ENCODE measurements at places on chromosomes 2 and 18.
A peak's percentile ranks its signal among the peaks of the same experiment; 100 is the strongest.

- DNase-seq: peak; percentile 42
These were observed 76.4 kb upstream of the ZEB2 start for GRCh38 chr2:144596073-144596871.

DNA sequence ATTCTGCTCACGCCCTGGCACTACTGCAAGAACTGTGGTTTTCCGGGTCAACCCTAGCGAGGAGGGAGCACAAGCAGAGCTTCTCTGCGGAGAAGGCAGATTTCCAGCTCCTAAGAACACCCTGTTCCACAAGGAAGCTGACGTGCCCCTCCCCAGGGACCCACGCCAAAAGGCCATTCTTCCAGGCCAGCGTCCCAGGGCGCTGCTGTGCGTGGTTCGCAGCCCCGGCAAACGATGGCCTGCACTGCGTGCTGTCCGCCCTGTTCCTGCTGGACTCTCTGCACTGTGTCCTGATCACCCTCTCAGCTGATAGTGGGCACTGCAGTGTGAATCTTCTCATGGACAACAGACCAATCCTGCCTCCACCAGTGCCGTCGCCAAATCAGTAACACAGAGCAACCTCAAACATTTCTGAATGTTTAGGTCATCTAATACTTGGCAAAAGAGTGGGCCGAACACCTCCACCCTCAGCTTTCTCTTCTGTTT, 49.1 kb downstream of the ADI1 start:
- DNase-seq: peak; percentile 77

DNA sequence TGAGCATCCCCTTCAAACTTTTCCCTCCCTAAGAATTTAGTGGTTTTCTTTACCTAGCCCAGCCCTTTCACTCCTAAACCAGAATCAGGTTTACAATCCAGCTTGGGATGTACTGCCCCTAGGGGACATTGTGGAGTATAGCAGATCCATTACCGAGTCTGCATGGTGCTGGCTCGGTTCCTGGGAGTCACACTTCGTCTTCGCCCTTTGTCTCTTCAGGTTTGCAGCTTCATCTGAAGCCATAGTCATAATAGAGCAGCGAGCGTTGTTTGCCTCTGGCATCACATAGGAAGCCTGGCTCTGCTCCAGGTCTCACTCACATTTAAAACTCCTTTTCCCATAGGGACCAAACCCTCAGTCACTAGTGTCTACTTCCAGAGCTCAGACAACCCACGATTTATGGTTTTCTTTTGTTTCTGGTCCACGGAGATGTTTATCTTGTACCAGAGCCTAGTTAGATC, 16.8 kb upstream of the LYPD6 start:
- peak; percentile 40 for DNase-seq

DNA sequence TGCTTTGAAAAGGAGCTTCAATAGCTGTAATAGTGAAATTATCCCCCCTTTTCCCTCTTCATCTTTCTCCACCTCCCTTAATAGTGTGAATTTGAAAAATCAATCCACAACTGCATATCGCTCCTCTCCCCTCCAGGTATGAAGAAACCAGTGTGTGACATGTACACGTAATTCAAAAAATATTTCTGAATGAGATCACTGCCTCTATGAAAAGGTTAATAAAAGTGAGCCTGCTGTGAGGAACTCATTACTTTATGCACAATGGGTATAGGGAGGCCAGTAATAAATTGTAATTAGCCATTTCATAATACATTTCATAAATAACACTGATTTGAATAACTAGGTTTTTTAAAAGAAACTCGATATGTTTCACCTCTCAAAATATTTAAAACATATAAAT, 209.0 kb upstream of the KYNU start:
- DNase-seq: no peak

DNA sequence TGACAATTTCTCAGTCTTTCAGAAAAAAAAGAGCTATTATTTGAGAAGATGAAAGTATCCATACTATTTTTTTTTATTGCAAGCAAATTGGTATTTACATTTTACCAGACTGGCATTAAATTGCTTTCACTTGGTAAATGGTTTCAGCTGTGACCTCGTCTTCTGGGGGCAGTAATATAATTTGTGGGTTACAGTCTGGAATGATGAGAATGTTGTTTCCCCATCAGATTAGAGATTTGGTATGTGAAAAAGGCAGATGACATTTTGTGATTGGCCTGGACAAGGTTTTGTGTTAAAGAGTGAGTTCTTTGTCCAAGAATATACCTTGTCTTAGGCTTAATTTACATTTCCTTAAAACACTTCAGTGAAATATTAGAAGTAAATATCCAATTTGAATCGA, 390.1 kb upstream of the ST6GAL2 start:
- DNase-seq: peak; percentile 36

GRCh38 chr2:215619989-215620388, 184.1 kb upstream of the FN1 start:
- DNase-seq: no peak

- peak; percentile 44 for DNase-seq
These were observed 53.7 kb upstream of the MAP3K20 start for GRCh38 chr2:173021939-173022371.

GRCh38 chr18:69217196-69218000, 183.3 kb upstream of the DOK6 start:
- no peak for DNase-seq

DNA sequence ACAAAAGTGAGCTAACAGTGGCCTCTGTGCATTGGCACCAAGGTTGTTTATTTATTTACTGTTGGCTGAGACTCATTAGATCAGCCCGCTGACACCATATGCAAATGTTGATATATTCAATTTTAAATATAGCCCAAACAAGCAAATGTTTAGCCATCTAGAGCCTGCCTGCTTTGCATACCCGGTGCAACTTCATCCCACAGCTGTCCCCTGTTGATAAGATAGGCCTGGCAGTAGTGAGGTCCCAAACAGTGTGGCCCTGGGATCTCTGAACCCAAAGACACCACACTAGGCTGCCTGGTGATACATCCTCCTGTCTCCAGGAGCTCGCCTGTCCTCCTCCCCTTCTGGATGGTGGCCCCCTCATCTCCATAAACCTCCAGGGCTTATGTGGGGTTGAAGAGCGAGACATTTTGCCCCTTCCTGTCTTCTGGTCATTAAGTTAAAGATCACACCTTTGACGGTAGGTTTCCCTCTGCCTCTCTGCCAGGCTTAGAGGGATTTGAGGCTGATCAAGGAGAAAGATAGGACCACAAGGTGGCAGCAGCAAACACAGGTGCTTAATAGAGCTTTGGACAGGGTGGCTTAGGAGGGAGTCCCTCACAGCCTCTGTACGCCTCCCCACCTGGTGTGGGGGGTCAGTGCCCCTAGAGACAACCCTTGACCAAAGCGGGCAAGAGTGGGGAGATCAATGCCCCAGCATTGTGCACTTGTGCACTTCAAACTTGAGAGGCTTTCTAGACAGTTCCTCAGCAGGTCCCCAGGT, 23.7 kb upstream of the MYO5B start:
- no peak for DNase-seq

GRCh38 chr2:121617042-121617599, 32.1 kb downstream of the CLASP1 start:
- DNase-seq: no peak
